ENCODE measurements at places on chromosomes 16 and 17. TPM values are rescaled to one million over a fixed set of nuclear protein-coding genes. Genes with fewer than 3 reads are reported as not detected.

The USP10 gene
- 64.3 TPM for total RNA-seq

The CA5A gene
- total RNA-seq, result not detected

The PLXDC1 gene
- total RNA-seq, result 27.2 TPM

The FOXL1 gene
- total RNA-seq, result 8.9 TPM

The VPS4A gene
- 24.1 TPM for total RNA-seq

The STH gene
- total RNA-seq, result not detected

The WNK4 gene
- total RNA-seq, result not detected

The KRT39 gene
- total RNA-seq, result not detected

The CES5A gene
- total RNA-seq, result not detected

The KRTAP1-5 gene
- total RNA-seq, result not detected

The GLIS2 gene
- total RNA-seq, result 35.6 TPM

The FZD2 gene
- 10.4 TPM for total RNA-seq

The SLC12A3 gene
- total RNA-seq, result not detected

The NCBP3 gene
- 22.8 TPM for total RNA-seq

The TBX6 gene
- total RNA-seq, result 0.57 TPM

The KCNJ12 gene
- 6.9 TPM for total RNA-seq

The EME1 gene
- 1.4 TPM for total RNA-seq

The C16orf96 gene
- total RNA-seq, result 0.09 TPM

The LCAT gene
- total RNA-seq, result 19.2 TPM

The CBX2 gene
- 1.8 TPM for total RNA-seq

The GNGT2 gene
- 2.3 TPM for total RNA-seq

The KRTAP9-4 gene
- not detected for total RNA-seq

The TBC1D3K gene
- total RNA-seq, result not detected

The GRB7 gene
- not detected for total RNA-seq

The ABCC11 gene
- total RNA-seq, result not detected

The HLF gene
- total RNA-seq, result 15.7 TPM

The SLC16A13 gene
- total RNA-seq, result 1.5 TPM

The HOXB9 gene
- total RNA-seq, result not detected

The TMEM132E gene
- total RNA-seq, result 0.67 TPM

The CNGB1 gene
- not detected for total RNA-seq

The RND2 gene
- total RNA-seq, result 2.2 TPM

The CX3CL1 gene
- 45.2 TPM for total RNA-seq

The PRR35 gene
- not detected for total RNA-seq

The TBC1D3E gene
- not detected for total RNA-seq

The CRHR1 gene
- total RNA-seq, result not detected

The MYH2 gene
- 0.43 TPM for total RNA-seq

The AOC3 gene
- total RNA-seq, result 342 TPM

The SOX8 gene
- total RNA-seq, result 0.71 TPM

The TBC1D26 gene
- total RNA-seq, result not detected
